Thyroid gland (tissue), 4 donors: ENCODE measurements at places on chromosomes 11 and 22. TPM values are rescaled to one million over a fixed set of nuclear protein-coding genes. Genes with fewer than 3 reads are reported as not detected.

GRCh38 chr11:30533445-30533947 is 52.7 kb downstream of the MPPED2 start:
- H3K36me3 ChIP-seq, result no peaks in the 10 kb centered on the region
- H3K27me3 ChIP-seq, result no peaks in the 10 kb centered on the region
- DNase-seq, result no peak
- no peak overlapping the region for H3K4me3 ChIP-seq
- no peak overlapping the region for H3K27ac ChIP-seq

- H3K4me1 ChIP-seq, result peaks cover 75% of the 10 kb centered on the region
- H3K27ac ChIP-seq, result peak overlapping the region; percentile 91
- no peak for DNase-seq
- H3K36me3 ChIP-seq, result no peaks in the 10 kb centered on the region
- H3K4me3 ChIP-seq, result no peak overlapping the region
These were observed 10.1 kb downstream of the TEAD1 start for GRCh38 chr11:12684315-12684714.

DNA sequence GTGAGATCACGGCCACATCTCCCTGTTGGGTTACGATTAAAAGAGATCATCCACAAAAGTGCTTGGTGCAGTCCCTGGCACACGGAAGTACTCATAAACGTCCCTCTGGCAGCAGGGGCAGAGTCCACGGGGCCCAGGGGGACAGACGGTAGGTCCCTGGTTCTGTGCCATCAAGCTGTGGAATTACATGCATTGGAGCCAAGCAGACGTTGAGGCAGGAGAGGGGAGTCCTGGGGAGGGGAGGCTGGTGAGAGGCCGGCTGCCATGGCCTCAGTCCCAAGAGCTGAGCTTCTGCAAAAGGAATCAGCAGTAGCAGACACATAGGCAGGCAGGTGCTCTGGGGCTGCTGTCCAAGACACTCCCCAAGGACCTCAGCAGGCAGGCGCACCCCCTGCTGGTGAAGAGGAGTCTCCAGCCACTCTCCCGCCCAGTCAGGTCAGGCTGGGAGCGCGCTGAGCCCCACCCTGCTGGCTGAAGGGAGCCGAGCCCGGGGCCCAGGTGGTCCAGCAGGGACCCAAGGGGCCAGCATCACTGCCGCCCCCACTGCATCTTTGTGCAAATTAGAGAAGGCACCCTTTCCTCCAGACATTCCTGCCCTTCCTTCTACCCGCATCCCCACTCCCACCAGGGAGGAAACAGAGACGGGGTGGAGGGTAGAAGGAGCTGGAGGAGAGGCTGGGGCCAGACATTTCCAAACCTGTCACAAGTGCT is 7.6 kb upstream of the KCTD17 start:
- DNase-seq, result peak; percentile 85
- H3K4me3 ChIP-seq, result no peak overlapping the region
- no peak overlapping the region for H3K27ac ChIP-seq
- no peaks in the 10 kb centered on the region for H3K36me3 ChIP-seq

- no peak overlapping the region for H3K27ac ChIP-seq
- H3K4me3 ChIP-seq, result no peak overlapping the region
- DNase-seq, result peak; percentile 23
- H3K36me3 ChIP-seq, result no peaks in the 10 kb centered on the region
- H3K27me3 ChIP-seq, result no peaks in the 10 kb centered on the region
These were observed 191.0 kb upstream of the LARGE1 start for GRCh38 chr22:34111210-34111824.

GRCh38 chr11:11171854-11172253 is 181.2 kb downstream of the CSNK2A3 start:
- H3K27me3 ChIP-seq, result no peaks in the 10 kb centered on the region
- H3K27ac ChIP-seq, result no peak overlapping the region
- no peaks in the 10 kb centered on the region for H3K36me3 ChIP-seq
- no peaks in the 10 kb centered on the region for H3K4me1 ChIP-seq
- H3K4me3 ChIP-seq, result no peak overlapping the region

DNA sequence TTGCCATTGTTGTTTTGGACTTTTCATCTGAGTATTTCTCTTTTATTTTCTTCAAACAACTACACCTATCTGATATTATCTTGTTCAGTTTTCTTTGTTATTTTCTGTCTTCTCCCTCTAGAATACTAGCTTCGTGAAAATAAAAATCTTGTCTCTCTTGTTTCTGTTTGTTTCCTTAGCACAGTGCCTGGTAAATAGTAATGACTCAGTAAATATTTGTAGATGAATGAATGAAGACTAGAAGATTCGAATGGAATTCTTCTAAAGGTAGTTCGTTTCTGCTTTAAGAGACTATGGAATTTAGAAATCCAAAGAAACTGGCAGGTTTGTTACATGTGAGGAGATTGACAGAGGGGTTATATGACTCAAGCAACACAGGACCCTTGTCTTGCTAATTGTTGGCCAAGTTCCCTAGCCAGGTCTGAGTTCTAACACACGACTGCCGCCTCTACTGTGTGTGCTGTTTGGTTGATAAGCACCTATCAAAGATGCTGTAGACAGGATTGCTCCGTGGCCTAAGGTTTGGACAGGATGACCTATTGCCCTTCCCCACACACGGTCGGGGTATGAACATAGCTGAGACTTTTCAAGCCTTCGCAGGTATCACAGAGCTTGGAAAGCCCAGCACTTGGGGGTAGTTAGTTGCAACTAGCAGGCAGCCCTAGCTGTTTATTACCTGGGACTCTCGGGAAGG is 831 bp upstream of the TMEM135 start:
- no peak for DNase-seq
- no peaks in the 10 kb centered on the region for H3K27me3 ChIP-seq
- H3K4me1 ChIP-seq, result peaks cover 25% of the 10 kb centered on the region
- peak overlapping the region; percentile 98 for H3K27ac ChIP-seq

DNA sequence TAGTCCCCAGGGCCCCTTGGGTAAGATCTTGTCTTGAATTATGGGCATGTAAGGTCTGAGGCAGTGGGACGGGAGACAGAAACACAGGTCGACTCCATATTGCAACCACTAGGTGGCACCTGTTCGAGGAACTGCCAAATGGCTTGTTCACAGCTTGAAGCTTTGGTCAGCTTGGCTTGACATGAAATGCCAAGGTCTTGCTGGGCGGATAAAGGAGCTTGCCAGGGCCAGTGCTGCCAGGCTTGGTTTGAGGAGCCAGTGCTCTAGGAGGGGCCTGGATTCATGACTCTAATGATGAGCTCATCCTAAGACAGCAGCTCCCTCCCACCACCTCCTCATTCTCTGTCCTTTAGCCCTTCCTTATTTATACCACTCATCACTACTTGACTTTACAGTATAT is 11.9 kb upstream of the NRIP3 start:
- H3K27ac ChIP-seq, result no peak overlapping the region
- H3K27me3 ChIP-seq, result no peaks in the 10 kb centered on the region
- peak; percentile 70 for DNase-seq
- H3K4me3 ChIP-seq, result no peak overlapping the region
- no peaks in the 10 kb centered on the region for H3K4me1 ChIP-seq

AMOTL1 gene
- 42.0 TPM for total RNA-seq

ARHGAP20 gene
- 12.7 TPM for total RNA-seq

CSTPP1 gene
- 41.2 TPM for total RNA-seq
